GM23338 (cell line): ENCODE measurements at places on chromosomes 3 and 15.

GRCh38 chr3:47440131-47440530, 35.6 kb downstream of the SCAP start:
- DNase-seq = peak; percentile 53

DNA sequence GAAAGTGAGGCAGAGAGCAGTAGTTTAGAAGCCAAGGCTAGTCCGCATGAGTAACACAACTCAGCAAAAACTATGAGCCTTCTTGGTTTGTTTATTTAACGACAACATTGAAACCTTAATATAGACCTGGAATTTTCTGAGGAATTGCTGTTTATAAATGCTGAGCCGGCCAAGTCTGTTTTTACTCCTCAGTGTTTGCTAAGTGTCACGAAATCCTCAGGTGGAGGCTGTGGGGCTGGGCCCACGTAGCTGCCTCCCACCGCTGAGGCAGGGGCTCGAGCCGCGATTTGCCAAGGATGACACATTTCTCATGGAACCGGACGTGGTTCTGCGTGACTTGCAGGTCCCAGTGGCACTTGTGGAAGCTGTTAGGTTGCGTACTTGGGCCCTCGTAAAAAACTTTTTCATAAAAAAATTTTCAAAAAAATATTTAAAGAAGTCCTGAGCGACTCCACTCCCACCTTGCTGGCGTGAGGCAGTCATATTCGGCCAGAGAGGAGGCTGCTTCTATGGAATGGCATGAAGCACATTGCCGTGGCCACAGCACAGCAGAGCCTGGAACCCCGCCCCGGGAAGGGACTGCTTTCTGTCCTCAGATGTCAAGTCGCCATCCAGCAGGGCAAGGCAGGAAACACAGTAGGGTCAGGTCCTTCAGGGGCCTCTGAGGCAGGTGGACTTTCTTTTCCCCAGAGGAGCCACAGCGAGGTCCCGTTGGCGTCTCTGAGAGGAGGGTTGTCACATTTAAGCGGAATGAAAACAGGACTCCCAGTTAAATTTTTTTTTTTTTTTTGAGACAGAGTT, 64.8 kb upstream of the PCSK6 start:
- DNase-seq = no peak

- no peak for DNase-seq
Measured at GRCh38 chr3:99551520-99551919, 86.9 kb upstream of the COL8A1 start.

DNA sequence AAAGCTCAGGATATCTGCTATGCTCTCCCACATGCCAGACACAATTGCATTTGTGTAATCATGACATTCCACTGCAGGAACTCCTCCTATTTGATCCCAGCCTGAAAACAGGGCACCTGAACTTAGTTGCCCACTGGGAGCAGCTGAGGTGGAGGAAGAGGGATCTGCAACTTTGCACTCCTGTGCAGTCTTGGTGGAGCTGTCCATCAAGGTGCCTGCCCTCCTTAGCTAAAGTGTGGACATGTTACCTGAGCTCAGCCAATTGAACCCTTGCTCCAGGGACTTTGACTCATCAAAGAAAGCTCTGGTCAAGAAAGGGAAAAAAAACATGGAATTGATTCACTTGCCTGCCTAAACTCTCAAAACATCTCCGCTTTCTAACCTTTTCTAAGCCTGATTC, 33.3 kb upstream of the TUBGCP5 start:
- no peak for DNase-seq

DNA sequence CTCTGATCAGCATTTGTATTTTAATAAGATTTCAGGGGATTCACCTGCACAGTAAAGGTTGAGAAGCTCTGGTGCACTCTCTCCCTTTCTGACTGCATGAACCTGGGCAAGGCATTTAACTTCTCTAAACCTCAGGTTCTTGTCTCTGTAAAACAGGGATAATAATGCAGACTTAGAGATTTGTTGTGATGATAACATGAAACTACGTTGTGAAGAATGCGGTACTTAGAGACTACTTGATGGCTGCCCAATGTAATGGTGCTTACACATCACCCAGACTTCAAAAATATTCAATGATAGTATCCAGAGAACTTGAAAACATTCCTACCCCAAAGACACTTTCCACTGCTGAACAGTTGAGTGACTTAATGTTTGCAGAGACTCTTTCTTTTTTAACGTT, 19.8 kb upstream of the TNFSF10 start:
- no peak for DNase-seq

DNA sequence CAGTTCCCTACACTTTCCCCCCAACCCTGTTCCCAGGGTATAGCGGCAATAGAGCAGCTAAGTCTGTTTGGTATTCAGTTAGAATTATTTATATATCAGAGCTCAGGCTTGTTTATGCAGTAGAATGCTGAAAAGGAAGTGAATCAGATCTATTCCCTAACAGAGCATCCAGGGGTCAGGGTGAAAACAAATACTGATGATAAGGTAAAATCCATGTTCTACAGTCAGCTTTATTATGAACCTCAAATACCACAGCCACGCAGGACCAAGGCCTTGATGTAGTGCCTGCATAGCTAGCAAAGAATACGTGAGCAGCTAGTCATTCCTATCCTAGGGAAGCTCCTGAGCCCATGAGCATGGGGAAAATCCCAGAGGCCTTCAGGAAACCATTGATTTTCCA, 229.7 kb upstream of the ICE2 start:
- no peak for DNase-seq

- DNase-seq = peak; percentile 34
Measured at GRCh38 chr3:7713724-7714123, 787.9 kb upstream of the LMCD1 start.

- DNase-seq = no peak
Measured at GRCh38 chr3:174101244-174101643, 703.7 kb downstream of the NLGN1 start.

DNA sequence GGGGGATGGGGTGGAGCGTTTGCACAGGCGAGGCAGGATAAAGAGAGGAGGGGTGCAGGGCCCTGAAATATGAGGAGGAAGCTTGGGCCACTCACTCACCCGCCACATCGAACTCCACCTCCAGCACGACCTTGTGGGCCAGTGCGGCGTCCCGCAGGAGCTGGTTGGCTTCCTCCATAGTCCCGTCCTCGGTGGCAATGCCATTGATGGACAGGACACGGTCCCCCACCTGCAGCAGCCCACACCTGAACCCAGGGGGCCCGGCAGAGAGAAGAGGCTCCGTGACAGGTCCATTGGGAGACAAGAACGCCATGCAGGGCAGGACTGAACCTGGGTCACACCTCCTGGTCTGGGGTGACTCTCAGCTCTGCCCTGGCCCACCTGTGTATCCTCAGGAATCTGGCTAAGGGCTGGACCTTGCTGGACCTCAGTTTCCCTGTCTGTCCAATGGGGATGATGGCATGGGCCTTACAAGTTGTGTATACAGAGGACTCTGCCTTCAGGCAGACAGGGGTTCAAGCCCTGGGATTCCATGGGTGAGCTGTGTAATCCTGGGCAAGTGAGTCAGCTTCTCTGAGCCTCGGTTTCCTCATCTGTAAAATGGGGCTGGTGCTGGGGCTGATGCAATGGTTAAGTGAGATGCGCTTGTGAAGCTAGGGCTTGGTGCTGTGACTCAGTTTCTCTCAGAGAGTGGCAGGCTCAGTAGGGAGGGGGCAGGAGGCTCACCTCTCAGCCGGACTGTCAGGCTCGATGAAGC, 26.4 kb downstream of the GRIP2 start:
- DNase-seq = no peak

DNA sequence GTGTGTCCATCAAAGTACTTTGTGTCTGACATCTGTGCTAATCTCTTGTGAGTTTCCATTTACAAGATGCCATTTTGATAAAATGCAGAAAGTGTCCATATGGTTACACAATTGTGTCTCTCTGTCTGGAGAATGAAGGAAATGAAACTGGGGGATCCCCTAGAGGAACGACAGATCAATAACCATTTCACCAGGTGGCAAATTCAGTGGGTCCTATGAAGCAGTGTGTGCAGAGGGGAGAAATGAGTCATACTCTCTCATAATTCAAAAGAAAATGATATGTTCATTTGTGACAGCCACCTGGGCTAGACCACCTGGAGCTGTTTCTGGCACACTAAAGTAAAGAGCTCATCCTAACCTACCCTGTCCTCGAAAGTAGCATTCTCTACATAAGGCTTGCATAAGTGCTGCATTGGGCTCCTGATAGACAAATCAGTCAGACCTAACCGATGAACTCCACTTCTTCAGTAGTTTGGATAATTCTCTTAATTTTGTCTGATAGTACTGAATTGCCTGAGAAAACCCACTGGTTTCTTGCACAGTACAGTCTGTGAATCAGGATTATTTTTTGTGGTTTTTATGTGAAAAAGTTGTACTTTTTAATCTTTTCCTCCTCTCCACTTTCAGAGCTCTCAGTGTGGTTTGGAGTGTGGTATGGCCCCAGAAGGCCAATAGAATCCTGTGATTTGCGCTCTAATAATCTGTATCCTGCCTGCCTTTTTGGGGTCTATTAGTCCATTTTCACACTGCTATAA, 10.3 kb upstream of the CD47 start:
- no peak for DNase-seq

GRCh38 chr3:153749070-153749610, 372.1 kb upstream of the ARHGEF26 start:
- no peak for DNase-seq

DNA sequence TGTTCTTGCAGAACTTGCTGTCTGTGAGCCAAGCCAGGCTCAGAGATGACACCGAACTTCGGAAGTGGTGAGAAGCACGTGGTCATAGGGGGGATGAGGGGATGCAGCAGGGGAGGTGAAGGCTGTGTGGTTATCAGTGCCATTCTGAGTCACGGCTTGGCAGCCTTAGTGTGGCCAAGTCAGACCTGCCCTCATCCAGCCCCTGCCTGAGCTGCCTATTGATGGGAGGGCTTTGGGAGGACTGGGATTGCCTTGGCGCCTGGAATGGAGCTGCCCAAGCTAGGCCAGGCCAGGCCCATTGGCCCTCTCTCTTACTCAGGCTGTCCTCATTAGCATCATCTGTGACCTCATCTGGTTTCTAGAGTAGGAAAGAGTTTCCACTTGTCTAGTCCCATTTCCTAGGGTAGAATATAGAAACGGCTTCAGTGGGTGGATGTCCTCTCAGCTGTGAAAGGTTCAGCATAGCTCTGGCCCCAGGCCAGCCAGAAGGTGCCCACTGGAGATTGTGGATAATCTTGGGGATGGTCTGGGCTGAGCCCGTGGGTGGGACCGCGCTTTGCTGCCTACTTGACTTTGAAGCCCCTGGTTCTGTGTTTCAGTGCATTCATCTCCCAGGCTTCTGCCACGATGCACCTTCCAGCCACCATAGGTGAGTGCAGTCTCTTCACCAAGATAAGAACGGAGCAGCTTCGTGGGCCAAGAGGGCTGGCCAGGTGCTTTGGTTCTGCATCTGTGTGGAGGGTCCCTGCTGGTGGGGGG, 7.2 kb downstream of the FAH start:
- DNase-seq = no peak

- no peak for DNase-seq
Measured at GRCh38 chr3:179272385-179272784, 21.5 kb upstream of the KCNMB3 start.

GRCh38 chr15:94027581-94027980, 203.8 kb upstream of the MCTP2 start:
- no peak for DNase-seq

GRCh38 chr3:183884427-183885296, at the start of gene PARL:
Gene PARL, minus strand, starts transcription at chr3:183884880. Its CDS starts 34 bp downstream, at chr3:183884846.
- peak; percentile 96 for DNase-seq

DNA sequence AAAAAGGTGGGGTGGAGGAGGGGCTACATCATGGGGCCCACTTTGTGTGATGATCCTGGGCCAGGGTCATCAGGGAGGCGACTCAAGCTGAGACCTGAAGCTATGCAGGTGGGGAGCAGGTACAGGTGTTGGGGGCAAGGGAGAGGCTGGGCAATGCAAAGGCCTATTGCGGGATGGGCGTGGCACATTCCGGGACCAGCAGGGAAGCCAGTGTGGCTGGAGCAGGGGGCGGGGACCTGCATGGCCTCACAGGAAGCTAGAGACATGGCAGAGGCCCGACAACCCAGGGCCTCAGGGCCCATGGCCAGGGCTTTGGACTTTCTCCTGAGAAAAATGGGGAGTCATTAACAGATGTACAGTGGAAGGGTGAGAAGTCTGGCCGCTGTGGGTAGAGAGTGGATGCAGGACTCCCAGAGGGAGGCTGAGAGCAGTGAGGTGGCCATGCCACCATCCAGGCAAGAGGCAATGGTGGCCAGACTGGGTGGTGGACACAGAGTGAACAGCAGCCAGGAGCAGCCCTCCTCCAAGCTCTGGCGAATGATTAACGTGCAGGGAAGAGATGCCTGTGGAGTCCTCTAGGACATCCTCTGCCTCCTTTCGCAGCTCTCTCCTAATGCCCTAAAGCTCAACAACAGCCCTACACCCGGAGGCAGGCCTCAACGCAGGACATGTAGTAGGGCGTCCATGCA, 122.6 kb upstream of the ATP2B2 start:
- peak; percentile 61 for DNase-seq

GRCh38 chr3:129942296-129942695, 32.2 kb upstream of the TRH start:
- DNase-seq = peak; percentile 93
